AG10803 (cell line): ENCODE measurements at places on chromosomes 3 and 15.

DNA sequence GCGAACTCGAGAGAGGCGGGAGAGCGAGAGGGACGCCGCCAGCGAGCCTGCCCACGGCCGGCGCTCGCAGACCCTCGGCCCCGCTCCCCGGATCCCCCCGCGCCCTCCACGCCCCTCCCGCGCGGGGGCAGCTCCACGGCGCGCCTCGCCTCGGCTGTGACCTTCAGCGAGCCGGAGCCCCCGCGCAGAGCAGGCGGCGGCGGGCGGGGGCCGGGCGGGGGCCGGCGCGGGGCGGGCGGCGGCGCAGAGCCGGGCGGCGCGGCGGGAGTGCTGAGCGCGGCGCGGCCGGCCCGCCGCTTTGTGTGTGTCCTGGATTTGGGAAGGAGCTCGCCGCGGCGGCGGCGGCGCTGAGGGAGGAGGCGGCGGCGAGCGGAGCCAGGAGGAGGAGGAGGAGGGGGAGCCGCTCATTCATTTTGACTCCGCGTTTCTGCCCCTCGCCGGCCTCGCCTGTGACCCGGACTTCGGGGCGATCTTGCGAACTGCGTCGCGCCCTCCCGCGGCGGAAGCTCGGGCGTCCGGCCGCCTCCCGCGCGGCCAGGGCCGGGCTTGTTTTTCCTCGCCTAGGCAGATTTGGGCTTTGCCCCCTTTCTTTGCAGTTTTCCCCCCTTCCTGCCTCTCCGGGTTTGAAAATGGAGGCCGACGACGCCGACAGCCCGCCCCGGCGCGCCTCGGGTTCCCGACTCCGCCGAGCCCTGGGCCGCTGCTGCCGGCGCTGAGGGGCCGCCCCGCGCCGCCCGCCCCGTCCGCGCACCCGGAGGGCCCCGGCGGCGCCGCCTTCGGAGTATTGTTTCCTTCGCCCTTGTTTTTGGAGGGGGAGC is 524 bp downstream of the IGF1R start:
- DNase-seq = peak; percentile 54

GRCh38 chr15:77800305-77800704 is 167.6 kb upstream of the LINGO1 start:
- DNase-seq = no peak

DNA sequence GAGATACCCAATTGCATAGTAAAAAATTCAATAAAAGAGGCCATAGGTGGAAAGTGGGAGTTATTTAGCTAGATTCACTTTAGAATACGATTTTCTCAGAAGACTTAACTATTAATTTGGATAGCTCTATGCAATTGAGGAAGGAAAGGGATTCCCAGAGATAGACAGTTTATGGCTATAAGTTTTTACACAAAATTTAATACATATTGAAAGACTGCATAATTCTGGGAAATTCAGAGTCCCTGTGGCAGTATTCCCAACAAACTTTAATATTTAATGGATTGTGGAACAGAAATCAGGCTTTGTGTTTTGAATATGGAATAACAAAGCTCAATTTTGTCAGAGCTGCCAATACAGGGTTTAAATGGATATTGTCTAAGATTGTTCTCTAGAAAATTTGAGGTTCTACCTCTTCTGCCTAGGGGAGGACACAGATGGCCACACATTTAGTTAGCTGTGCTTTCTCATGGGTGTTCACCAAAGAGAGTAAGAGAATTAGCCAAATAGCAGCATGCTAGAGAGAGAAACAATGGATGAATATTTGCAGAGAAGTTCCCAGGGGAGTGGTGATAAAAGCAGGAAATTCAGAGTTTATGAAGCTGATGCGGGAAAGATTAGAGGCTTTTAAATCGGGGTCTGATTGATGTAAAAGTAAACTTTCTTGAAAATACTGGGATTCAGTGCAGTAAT is 8.5 kb downstream of the ISL2 start:
- DNase-seq = no peak

- no peak for DNase-seq
Measured at GRCh38 chr3:191792580-191792979, 331.6 kb downstream of the PYDC2 start.

DNA sequence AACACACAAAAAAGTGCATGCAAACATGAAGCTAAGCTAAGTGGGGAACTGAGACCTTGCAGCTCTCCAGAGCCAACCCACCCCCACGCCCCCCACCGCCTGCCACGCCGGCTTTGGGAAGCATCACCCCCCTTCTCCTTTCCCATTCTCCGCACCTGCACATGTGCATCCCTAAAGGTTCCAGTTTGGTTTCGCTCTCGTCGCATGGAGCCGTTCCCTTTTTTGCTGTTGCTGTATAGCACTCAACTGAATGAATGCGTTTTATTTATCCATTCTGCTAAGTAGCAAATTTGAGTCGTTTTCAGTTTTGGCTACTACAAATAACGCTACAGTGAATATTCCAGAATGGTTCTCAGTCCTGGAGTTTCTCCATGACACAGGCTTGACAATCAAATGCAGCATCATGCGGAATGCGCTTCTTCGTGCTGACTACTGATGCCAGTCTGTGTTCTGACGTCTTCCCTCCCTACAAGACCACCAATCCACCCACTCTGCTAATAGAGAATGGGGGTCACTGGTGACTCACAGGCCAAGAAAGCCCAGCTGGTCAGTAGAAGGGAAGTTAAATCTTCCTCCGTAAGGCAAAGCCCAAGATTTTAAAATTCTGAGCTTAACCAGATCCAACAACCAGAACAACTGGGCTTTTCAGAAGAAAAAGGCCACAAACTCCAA is 115.3 kb downstream of the XXYLT1 start:
- DNase-seq = no peak

DNA sequence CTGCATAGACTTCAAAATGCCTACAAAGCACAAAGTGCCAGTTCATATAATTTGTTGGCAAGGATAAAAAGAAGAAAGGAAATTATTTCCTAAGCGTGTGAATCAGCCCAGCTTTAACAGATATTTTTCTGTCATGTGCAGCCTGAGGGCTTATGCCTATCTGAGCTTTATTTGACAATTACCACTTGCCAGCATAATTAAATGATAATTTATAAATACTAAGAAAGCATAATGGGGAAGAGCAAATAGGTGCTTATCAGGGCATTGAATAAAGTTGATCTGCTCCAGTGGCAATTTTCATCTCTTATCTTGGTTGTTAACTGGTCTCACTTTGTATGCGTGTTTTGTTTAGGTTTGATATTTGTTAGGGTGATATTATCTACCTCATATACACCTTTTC is 313.4 kb upstream of the DNAJC19 start:
- no peak for DNase-seq

- DNase-seq = no peak
Measured at GRCh38 chr3:51735039-51735438, 28.2 kb downstream of the GRM2 start.

GRCh38 chr3:31262201-31262600 is 270.5 kb upstream of the STT3B start:
- DNase-seq = no peak

- no peak for DNase-seq
Measured at GRCh38 chr3:71441925-71442651, 141.4 kb downstream of the FOXP1 start.

- DNase-seq = peak; percentile 22
Measured at GRCh38 chr15:69593981-69594966, 141.7 kb downstream of the RPLP1 start.

GRCh38 chr3:125602752-125603649 is 7.7 kb upstream of the OSBPL11 start:
- peak; percentile 62 for DNase-seq

DNA sequence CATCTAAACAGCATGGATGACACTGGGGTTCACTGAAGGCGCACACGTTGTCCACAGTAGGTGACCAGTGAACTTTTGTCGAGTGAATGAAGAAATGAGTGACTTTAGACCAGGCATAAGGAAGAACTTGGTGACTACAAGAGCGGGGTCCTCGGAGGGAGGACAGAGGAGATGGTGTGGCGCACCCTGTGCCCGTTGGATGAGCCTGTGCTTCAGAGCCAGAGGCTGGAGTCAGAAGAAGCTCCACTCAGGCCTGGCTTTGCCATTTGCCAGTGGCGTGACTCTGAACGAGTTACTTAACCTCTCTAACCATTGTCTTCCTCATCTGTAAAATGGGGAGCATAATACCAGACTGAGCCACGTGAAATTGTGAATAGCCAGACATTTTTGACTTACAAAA is 42.2 kb downstream of the MUC4 start:
- DNase-seq = no peak

DNA sequence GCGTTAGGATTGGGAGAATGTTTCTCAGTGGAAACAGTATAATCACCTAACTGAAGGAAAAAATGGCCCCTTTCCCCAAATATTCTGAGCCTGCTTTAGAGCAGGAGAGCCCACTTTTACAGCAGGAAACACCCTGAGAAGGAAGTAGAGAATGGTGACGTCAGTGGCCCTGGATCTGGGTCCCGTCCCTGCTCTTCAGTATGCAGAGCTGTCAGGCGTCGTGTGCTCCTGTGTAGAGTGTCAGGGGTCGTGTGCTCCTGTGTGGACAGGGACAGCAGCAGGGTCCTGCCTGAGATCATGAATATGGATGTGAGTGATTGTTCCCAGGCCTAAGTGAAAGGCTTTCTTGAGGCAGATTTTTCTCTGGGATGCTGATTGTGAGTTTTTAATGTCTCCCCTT is 45.2 kb downstream of the CGNL1 start:
- DNase-seq = no peak

DNA sequence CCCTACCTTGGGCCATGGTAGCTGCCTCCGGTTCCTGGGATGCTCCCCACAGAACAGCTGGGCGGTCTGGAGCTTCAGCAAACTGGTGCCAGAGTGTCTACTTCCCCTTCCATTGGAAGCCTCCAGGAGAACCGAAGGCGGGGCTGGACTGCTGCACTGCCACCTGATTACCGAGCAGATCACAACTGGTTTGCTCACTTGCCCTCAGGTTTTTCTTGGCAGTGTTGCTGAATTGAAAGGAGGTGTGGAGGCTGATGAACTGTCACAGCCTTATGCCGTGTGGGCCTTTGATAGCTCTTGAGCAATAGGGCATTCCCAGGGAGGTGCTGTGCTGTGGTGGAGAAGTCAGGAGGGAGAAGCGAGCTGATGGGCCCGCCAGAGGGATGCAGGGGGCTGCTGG is at the start of gene TGM5:
Gene TGM5, minus strand, starts transcription at position 95 of the 400 bp plus-strand sequence. Its CDS starts 79 bp downstream, at position 16.
- DNase-seq = no peak

DNA sequence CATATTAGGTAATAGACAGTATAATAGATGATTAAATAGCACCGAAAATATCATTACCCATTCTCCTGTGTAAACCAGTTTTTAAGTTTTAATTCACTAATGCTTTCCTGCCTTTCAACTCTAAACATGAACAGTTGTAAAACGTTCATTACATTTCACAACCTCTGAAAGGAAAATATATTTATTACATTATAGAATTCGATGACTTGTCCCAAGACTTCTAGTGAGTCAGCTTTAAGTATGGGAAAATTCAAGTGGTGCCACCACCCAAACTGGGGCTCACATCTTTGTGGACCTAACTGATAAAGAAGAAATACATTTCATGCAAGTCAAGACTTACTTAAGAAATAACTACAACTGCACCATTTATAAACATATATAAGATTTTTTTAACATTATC is 2.0 kb downstream of the TRIM59 start:
- DNase-seq = peak; percentile 46

DNA sequence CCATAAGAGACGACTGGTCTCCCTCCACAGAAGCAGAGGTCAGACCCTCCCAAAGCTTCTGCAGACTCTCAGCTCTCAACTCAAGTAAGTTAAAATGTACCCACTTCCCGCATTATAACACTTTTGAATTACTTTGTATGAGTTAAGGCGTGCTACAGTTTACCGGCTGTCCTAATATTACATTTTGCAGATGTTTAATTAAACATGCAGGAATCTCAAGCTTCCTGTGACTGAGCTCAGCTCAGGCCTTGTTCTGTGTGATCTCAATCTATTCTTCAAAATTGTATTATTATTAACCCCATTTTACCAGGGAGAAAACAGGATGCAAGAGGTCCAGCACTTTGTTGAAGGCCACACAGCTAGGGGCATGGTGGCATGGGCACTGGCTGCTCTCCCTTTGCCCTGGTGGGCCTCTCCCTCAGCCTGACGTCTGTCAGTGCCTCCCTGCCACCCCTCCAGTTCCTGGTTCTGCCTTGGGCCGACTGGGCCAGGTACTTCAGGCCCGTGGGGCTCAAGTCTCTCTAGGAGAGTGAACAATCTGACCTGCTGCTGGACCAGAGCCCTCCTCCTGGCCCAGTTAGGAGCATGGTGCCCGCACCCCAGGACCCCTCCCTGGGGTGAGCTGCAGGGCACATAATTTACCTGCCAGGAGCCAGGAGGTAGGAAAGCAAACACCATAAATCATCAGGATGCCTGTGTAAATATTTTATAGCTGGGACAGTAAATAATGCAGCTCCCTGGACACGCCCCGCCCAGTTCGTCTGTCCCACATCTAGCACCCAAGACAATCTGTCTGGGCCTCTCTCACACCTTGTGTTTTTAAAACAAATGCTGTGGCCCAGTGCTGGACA is 14.9 kb upstream of the RFT1 start:
- no peak for DNase-seq

DNA sequence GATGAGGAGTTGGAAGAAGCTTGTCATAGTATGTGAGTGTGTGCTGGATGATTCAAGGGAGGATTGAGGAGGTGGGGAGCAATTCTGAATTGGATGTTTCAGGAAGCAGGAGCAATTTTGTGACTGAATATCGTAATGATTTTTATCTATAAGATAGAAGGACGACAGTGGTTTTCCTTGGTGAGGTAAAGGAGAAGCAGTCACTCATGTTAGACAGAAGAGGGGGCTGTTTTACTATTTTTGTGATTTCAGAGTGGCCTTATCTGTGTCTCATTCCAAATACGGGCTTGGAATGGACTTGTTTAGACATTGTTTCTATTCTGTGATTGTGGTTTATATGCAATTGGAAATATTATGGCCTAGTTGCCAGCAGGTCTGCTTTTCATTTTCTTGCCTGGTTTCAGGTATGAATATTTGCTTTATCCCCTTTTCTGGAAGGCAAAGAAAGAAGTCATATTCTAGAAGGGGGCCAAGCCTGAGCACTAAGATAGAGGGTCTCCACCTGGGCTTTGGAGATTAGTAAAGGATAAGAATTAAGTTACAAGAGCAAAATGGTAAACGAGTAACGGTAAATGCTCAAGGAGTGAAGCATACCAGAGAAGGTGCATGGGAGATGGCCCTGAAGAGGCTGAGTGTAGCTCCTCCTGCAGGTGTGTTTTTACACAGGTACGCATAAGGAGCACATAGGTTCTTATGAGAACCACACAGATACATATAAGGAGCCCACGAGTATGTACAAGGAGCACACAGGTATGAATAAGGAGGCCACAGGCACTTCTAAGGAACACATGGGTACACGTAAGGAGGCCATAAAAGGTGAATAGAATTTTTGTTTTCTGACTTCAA is 124.6 kb upstream of the KCNAB1 start:
- peak; percentile 61 for DNase-seq
